Activated T-helper 1 cell treated with anti-CD3 and anti-CD28 coated beads, Interleukin-2, amount 50 U/mL, for 16 hours (primary cell): ENCODE measurements at places on chromosomes 5 and 9.

DNA sequence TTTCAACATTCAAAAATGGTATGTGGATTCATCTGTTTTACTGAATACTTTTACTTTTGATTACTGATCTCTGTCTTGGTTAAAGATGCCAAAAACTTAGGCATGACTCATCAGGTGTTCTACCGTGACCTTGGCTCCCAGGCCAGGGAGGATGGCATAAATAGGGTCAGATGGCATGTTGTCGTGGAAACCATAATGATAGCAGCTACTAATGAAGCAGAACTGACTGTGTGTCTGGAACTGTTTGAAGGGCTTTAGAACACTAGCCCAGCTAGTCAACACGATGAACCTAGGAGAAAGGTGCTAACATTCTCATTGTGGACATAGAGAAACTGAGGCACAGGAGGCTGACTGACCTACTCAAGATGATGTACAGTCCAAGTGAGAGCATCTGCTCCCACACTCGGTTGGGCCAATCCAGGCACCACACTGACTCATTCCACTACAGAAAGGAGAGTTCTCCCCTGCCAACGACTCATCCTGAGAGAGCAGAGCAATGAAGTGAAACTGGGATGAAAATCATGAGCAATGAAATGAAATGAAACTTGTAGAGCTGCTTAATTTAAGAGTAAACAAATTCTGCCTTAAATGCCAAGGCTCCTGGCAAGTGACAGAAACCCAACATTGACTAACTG is 116.0 kb downstream of the TENT4A start:
- no peak for DNase-seq

GRCh38 chr9:132582786-132583583 is 579 bp downstream of the BARHL1 start:
- no peak for DNase-seq

DNA sequence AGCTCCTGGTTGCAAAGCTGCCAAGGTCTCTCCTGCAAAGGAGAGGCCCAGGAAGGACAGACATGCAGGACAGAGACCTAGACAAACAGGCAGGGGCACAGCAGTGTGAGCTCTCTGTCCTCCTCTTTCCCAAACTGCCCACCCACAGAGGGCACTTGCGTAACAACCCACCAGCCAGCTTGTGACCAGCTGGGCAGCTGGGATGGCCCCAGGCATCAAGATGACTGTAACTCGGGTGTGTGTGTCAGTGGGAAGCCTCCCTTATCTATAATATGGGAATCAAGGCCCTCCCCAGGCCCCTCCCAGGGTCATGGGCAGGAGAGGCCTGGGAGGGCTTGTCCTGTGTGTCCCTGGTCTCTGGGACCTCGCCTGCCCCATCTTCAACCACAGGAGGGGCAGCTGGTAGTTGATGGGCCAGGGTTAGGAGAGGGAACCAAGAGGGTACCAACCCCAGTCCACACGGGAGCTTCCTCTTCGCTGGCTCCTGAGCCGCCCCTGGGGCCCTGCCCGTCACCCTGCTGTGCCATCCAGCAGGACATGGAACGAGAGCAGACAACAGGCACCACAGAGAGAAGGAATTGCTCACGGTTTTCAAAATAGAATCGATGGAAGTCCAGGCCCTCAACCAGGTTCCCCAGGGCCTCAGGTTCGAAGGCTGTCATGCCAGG is 37.9 kb downstream of the SLC6A7 start:
- no peak for DNase-seq

- DNase-seq, result no peak
Measured at GRCh38 chr5:159220206-159220605, 10.9 kb upstream of the RNF145 start.

GRCh38 chr9:96565671-96566497 is 53.8 kb downstream of the CDC14B start:
- DNase-seq, result no peak

DNA sequence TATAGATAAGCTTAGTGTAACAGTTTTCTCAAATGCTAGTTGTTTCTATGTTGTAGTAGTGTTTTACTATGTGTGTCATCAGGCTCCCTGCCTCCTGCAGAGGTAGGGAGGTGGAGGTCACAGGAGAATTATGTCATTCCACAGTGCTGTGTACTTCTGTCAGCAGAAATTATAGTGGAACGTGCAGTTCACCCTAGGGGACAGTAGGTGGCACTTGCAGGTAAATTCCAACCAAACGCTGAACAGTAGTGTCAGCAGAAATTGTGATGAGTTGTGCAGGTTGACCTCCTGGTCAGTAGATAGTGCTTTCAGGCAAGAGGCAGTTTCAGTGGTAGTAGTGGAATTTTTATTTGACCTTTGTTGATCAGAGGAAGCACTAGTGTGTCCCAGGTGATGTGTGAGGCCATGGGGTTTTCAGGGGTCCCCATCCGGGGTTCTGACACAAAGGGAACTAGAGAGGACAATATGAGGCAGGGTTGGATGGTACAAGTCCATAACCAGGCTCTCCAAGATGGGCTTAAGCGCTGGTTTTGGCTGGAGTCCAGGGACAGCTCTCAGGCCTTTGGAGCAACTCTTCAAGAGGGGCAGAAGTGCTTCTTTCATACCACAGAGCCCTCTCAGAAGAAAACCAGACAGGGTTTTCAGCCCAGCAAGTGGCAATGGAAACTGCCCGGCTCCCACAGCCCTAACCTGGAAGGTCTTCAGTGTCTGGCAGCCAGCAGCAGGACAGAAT is 402.9 kb downstream of the CYLC2 start:
- no peak for DNase-seq

DNA sequence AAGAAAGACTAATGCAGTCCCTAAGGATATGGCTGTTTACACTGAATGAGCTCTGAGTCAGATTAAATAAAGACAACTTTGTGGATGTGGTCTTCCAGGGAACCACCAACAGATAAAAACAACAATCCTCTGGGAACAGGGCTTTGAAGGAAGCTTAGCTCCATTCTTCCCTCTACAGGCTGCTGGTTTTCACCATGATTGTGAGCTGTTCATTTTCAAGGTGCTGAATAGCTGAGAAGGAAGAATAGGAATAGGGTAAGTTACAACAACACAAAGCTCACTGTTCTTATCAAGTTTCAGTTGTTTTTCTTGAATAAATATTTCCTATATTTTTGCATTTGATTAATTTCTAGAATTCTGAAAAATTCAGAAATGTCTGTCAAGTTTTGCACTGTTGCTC is 25.9 kb upstream of the PTAR1 start:
- no peak for DNase-seq

GRCh38 chr5:52560366-52560765 is 227.3 kb upstream of the ITGA1 start:
- no peak for DNase-seq

- DNase-seq, result no peak
Measured at GRCh38 chr5:140225396-140225795, 50.4 kb downstream of the CYSTM1 start.

GRCh38 chr9:123120953-123121352 is 87.5 kb downstream of the GPR21 start:
- DNase-seq, result no peak

- no peak for DNase-seq
Measured at GRCh38 chr9:36049408-36049807, 12.7 kb downstream of the RECK start.

- no peak for DNase-seq
Measured at GRCh38 chr5:131277875-131278740, 14.3 kb downstream of the CDC42SE2 start.

GRCh38 chr5:143433670-143434069 is 30.2 kb upstream of the NR3C1 start:
- DNase-seq, result no peak

GRCh38 chr5:39941416-39941815 is 516.6 kb upstream of the DAB2 start:
- no peak for DNase-seq

GRCh38 chr5:93163010-93163663 is 417.9 kb downstream of the NR2F1-AS1 start:
- no peak for DNase-seq

DNA sequence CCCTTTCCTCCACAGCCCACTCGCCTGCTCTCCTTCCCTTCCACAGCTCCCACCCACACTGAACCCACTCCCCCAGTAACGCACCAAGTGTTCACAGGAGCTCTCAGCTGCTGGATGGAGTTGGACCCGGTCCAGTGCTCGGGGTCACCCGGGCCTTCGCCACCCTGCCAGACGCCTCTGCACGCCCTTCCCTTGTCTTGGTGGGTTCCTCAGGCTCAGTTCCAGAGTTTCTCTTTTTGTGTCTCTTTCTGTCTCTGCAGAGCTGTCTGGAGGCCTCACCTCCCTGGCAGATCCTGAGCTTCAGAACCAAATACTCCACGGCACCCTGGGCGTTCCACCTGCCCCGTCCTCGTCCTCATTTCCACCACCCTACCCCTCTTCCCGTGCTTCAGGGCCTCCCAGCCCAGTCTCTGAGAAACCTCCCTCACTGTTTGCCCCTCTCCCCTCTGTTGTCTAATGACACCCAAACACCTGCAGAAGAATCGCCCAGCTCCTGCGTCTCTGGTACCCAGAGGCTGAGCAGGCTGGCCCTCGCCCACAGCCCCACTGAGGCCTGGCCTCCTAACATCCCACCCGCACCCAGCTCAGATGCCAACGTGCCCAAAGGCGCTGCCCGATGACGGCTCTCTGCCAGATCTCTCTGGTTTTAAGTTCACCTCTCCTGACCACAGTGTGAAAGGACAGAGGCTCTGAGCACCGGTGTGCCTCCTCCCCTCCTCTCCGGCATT is 74.3 kb downstream of the COL23A1 start:
- no peak for DNase-seq

DNA sequence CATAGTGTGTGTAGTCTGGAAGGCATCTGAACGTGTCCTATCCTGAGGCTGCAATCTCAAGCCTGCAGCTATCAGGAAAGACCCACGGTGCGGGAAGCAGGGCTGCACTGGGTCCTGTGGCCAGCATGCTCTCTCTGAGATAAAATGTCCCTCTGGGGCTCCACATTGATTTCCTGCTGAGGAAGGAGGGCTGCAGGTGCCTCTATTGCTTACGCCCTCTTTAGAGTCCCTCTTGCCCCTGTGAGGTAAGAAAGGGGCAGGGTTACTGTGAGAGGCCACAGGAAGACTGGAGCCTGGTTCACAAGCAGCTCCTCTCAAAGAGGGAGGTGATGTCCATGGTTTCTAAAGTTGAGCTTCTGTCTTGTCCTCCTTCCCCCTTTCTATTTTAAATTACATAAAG is 299.9 kb upstream of the RFX3 start:
- no peak for DNase-seq

DNA sequence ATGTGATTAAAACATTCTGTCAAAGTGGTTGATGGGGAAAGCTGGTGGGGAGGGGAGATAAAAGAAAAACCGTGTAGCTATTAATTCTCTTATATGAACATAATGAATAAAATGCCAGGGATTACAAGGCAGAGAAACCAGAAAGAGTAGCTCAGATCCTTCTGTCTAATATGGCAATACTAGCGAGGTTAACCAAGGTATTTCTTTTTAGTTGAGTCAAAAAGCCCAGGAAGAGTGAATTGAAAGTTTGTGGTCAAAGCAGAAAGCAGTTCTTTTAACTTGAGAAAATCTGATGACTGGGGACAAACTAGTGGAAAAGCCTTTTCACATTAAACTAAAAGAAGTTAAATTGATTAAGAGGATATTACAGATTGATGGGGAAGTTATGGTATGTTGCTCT is 76.0 kb downstream of the ERBIN start:
- no peak for DNase-seq

DNA sequence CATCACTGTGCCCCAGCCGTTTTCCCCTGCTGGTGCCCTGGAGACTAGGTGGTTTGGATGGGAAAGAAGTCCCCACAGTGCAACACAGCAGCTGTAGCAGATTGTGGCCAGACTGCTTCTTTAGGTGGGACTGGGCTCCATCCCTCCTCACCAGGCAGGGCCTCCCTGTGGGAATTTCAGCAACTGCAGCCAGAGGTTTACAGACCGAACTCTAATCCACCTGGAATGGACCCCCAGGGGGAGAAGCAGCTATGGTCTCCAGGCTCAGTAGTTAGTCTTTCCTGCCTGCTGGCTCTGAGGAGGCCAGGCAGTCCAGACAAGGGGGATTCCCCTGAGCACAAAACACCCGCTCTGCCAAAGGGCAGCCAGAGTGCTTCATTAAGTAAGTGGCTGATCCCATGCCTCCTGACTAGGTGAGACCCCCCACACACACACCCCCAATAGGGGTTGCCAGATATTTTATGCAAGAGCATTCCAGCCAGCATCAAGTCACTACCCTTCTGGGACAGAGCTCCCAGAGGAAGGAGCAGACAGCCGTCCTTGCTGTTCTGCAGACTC is 188.9 kb downstream of the SGCD start:
- DNase-seq, result no peak

- no peak for DNase-seq
Measured at GRCh38 chr5:28234356-28234968, 1196.1 kb upstream of the CDH9 start.

DNA sequence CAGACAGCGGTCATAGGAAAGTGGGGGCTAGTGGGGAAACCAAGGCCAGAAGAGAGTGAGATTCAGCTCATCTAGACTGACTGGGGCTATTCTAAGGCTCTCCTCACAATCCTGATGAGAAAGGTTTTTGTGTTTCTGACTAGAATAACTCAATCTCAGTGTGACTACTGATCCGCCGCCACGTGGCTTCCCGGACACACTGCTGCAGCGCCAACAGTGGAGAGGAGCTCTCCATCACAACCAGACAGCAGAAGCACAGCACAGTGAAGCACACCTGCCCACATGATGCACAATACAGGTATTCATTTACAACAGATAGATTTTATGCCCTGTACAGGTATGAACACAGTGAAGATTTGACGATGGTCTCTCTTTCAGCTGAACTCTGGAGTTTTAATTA is 25.4 kb downstream of the NREP start:
- no peak for DNase-seq

DNA sequence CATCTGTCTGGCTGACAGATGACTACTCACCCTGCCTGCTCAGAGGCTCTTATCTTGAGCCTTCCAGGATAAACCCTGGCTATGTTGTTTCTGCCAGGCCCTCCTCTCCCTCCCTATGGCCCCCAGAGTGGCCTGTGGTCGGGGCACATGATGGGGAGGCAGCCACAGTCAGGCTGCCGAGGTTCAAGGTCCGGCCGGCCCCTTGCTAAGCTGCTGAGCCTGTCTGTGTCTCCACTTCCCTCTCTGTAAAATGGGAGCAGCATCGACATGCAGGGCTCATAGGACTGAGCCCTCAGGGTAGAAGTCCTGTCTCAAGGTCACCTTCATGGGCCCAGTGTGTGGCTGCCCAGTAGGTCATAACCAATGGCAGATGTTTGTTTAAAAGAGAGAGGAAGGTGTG is 28.5 kb downstream of the WNK2 start:
- DNase-seq, result no peak

DNA sequence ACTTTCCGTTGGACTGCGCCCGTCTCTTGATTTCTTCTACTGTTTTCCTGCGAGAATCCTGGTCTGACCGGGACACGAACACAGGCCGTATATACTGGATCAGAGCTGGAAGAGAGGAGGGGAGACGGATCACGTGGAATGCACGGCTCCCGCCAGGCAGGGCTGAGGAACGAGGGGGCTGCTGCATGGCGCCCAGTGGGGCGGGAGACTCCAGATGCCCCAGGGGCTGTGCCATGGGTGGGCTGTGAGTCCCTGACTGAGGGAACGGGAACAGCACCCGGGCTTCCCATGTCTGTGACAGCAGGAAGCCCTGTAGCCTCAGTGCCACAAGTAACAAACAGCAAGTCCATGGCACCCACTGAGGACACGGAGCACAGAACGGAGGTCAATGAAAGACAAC is 34.0 kb downstream of the LPCAT1 start:
- no peak for DNase-seq
